ENCODE measurements at places on chromosomes 13 and 19.

- DNase-seq: peak; percentile 15
Measured at GRCh38 chr19:46287585-46287984, 9.3 kb upstream of the HIF3A start.

DNA sequence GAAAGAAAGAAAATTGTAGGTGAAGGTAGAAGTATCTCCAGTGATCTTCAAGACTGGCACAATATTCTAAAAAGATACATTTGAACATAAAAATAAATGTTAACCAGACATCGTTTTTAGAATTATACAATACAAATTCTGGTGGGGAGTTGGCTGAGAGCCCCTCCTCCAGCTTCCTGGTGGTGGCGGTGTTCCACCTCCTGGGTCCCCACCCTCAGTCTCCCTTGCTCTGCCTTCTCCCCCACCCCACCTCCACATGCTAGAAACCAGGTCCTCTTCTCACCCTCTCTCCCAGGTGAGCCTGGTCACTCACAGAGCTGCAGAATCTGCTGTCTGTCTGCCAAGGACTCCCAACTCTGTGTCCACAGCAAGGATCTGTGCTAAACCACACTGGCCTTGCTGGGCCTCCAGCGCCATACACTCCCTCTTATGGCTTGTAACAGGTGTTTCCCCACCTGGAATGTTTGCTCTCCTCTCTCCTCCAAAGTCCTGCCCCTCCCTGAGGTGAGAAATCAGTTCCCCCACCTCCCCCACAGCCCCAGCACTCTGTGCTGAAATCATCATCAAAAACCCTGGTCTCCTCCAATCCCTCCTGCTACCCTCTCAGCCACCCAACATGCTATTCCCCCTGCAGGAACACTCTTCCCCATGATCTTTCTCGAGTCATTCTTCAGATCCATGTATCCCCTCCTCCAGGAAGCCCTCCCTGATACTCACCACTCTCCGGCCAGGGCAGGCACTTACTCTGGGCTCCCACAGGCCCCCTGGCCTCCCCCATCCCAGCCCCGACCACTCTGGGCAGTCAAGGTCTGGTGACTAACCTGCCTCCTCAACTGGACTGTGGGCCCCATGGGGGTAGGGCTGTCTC lies 20.5 kb upstream of the CYP2S1 start:
- no peak for DNase-seq

DNA sequence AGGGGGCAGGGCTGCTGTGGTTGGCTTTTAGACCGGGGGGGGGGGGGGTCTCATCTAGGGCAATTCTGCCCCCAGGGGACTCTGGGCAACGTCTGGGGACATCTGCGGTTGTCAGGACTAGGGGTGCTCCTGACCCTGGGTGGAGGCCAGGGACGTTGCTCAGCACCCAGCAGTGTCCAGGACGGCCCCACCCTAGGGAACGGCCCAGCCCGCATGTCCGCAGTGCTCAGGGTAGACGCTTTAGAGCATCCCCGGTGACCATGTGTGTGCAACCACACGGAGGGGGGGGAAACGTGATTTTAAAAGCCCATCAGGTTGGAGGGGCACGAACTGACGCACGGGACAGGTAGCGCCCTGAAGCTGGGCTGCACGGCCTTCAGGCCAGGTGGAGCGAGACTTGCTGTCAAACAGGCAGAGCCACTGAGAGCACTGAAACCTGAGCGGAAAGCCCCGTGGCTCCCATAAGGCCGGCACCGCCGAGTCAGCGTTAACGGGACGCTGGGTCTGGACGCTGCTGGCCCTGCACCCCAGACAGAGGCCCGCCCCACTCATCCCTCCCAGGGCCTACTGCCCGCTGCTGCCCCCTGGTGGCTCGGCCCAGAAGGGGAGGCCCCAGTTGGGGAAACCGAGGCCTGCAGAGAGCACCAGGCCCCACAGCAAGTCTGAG lies 8.3 kb downstream of the CACTIN start:
- peak; percentile 92 for DNase-seq

GRCh38 chr13:45799451-45799850 lies 52.1 kb downstream of the SIAH3 start:
- no peak for DNase-seq

- DNase-seq: peak; percentile 16
Measured at GRCh38 chr19:47447470-47448359, 24.0 kb downstream of the SLC8A2 start.

DNA sequence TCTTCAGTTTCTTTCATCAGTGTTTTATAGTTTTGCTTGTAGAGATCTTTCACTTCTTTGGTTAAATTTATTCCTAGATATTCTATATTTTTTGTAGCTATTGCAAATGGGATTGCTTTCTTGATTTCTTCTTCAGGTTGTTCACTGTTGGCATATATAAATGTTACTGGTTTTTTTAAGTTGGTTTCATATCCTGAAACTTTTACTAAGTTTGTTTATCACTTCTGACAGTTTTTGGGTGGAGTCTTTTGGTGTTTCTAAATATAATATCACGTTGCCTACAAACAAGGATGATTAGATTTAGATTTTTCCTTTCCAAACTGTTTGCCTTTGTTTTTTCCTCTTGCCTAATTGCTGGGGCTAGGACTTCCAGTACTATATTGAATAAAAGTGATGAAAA lies 109.7 kb downstream of the PAN3 start:
- no peak for DNase-seq

DNA sequence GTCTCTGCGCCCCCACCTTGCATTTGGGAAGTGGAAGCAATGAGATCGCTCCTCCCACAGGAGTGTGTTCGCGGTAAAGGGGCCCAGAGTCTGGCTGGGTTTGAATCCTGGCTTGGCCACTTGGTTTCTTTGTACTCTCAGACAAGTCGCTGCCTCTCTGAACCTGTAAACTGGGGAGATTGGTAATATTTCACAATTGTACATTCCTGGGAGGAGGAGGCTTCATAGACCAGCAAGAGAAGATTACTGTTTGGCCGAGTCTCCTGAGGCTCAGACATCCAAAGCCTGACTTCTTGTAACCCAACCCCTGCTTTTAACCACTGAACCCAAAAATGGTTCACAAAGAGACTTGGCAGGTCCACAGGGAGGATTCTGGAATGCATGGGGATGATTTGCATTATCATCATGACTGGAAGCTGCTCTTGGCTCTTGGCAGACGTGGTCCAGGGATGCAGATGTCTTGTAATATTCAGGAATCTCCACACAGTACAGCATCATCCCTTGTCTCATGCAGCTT lies 13.6 kb upstream of the STRN4 start:
- DNase-seq: no peak

- peak; percentile 71 for DNase-seq
Measured at GRCh38 chr19:46616631-46617322, 8.1 kb downstream of the PTGIR start.

GRCh38 chr13:60794751-60795150 lies 397.7 kb downstream of the TDRD3 start:
- DNase-seq: no peak

DNA sequence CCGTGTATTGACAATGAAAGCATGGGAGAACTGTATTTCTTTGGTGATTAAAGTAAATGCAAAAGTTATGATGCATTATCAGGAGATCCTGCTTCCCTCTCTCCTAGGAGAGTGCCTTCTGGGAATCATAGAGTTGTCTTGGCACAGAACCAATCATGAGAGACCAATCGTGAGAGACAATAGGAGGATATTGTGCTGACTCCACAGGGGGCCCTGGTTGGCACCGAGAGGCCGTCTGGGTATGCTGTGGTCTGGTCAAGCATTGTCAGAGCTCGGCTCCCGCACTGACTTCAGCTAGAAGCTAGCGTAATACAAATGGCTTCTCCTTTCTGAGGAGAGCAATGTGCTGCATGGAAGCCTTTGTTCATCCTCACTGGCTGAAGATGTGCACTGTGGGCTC lies 131.5 kb upstream of the GJB6 start:
- no peak for DNase-seq

DNA sequence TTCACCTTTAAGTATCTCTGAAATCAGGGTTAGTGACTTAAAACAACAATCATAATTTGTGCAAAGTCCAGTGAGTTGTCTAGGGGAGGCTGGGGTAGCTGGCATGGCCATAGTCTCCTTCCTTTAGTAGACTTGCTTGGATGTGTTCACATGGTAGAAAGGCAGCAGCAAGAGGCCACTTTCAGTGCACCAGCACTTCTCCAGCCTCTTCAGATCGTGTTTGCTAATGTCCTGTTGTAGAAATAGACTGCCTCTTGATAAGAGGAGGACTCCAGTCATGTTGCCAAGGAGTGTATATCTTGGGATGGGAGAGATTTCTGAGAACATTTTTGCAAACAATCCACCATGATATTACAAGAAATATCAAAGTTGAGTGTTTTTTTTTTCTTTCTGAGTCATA lies 22.9 kb downstream of the WDFY2 start:
- DNase-seq: no peak

- no peak for DNase-seq
Measured at GRCh38 chr13:86591862-86592261, 792.6 kb upstream of the SLITRK6 start.

GRCh38 chr19:53157626-53158025 lies 1.2 kb downstream of the ZNF347 start:
- DNase-seq: no peak

- no peak for DNase-seq
Measured at GRCh38 chr13:37495046-37495445, 103.5 kb downstream of the POSTN start.

- no peak for DNase-seq
Measured at GRCh38 chr19:30879225-30879624, 470.0 kb downstream of the TSHZ3 start.

DNA sequence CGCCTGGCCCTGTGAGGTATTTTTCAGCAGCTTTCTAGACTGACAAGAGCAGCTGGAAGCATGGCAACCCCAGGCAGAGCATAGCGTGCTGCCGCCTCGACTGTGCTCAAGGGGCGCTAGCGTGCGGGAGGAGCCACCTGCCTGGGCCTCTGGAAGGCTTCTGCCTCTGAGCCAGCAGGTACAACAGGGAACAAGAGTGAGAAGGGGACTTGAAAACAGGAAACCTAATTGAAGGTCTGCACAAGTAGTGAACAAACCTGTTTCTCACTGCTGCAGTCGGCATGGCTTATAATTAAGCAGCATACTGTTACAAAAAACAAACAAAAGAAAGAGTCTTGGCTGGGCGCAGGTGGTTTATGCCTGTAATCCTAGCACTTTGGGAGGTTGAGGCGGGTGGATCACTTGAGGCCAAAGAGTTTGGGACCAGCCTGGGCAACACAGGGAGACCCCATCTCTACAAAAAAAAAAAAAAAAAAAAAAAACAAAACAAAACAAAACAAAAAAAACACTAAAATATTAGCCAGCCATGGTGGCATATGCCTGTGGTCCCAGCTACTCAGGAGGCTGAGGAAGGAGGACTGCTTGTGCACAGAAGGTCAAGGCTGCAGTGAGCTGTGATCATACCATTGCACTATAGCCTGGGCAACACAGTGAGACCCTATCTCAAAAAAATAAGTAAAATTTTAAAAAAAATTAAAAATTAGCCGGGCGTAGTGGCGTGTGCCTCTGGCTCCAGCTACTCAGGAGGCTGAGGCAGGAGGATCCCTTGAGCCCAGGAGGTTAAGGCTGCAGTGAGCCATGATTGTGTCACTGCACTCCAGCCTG lies 12.6 kb upstream of the GARRE1 start:
- peak; percentile 43 for DNase-seq

DNA sequence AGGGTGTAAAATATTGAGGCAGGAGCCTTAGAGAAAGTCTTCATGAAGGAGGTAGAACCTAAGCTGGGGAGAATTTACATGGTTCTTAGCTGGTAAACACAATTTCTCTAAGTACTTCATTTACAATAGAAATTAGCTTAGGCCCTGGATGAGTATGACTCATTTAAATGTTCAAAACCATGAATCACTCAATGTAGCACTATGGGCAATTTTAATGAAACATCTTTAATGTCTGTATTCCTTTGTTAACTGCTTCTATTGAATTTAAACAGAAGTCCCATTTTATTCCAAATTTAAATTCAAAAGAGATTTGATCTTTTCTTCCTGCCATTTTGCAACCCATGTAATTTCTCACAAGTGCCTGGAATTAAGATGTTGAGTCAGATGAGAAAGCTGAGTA lies 252.1 kb downstream of the RFC3 start:
- no peak for DNase-seq

- no peak for DNase-seq
Measured at GRCh38 chr19:14021474-14021873, 6.5 kb upstream of the RLN3 start.

GRCh38 chr13:101139081-101139480 lies 277.2 kb downstream of the NALCN start:
- no peak for DNase-seq

- DNase-seq: peak; percentile 32
Measured at GRCh38 chr19:5001615-5002014, 32.7 kb downstream of the KDM4B start.

DNA sequence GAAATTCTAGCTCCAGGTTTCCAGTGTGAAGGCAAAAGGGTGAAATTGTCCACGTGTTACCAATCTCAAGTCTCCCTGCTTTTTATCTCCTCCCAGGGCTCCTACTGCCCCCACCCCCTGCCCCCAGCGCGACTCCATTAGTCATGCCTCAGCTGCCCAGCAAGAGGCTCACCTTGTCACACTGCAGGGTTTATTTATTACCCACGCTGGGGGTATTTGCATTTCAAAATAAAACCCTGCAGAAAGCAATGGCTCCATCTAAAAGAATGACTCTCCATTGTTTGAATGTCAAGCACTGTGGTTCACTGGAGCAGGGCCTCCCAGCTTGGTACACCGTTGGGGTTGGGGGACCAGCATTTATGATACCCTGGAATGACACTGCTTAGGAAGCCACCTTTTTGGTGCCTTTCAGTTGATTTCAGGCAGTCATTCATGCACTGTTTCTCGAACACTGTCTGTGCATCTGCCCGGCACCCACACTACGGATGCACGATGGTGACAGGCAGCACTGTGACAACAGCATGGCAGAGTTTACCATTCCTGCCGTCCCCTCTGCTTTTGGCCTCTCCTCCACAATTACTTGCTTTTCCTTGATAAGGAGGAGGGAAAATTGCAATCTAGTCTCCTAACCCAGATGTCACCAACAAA lies 9.9 kb upstream of the POP4 start:
- no peak for DNase-seq

GRCh38 chr19:55345818-55346724 lies 6.4 kb downstream of the KMT5C start:
- DNase-seq: no peak

DNA sequence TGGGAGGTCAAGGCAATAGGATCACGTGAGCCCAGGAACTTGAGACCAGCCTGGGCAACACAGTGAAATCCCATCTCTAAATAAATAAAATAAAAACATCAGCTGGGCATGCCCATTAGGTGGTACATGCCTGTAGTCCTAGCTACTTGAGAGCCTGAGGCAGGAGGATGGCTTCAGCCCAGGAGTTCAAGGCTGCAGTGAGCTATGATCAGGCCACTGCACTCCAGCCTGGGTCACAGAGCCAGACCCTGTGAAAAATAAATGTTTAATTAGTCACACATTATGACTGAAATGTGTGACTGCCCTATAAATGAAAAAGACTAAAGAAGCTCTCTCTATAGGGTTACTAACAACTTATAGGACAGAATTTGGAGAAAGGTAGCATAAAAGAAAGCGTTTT lies 37.7 kb downstream of the USP12 start:
- no peak for DNase-seq

All from RPMI8226 (cell line).